ENCODE measurements at places on chromosomes 1 and 21.

DNA sequence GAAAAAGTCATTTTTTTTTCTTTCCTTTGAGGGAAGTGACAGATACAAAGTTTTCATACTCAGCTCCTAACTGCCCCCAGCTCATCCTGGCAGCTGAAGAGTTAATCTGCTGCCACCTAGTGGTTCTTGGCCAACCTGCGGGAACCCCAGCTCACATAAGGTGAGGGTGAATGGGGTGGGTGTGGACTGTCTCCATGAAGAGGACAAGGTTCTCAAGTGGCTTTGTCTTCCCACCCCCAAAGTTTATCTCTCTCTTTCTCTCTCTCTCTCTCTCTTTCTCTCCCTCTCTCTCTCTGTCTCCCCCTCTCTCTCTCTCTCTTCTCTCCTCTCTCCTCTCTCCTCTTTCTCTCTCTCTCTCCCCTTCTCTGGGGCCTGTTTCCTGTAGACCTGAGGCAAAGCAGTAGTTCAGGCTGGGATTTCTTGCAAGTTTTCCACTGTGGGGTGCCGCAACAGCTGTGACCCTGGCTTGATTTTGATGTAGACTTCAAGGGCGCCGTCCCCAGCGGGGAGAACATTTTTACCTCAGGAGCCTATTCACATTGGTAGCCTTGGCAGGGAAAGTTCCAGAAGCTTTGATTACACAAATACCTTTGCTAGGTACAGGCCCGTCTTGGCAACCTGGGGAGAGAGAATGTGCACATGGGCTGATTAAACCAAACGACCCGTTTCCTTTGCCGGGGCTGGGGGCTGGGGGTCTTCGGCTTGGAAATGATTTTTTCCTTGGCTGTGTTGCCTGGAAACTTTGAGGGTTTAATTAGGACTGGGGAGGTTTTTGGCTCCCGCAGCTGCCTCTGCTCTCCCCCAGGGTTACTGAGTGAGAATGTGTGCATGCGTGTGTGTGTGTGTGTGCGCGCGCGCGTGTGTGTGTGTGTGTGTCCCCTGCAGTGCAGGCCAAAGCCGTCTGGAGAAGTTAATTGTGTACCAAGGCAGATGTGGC lies 135.9 kb downstream of the TM2D1 start:
- DNase-seq = peak; percentile 58

DNA sequence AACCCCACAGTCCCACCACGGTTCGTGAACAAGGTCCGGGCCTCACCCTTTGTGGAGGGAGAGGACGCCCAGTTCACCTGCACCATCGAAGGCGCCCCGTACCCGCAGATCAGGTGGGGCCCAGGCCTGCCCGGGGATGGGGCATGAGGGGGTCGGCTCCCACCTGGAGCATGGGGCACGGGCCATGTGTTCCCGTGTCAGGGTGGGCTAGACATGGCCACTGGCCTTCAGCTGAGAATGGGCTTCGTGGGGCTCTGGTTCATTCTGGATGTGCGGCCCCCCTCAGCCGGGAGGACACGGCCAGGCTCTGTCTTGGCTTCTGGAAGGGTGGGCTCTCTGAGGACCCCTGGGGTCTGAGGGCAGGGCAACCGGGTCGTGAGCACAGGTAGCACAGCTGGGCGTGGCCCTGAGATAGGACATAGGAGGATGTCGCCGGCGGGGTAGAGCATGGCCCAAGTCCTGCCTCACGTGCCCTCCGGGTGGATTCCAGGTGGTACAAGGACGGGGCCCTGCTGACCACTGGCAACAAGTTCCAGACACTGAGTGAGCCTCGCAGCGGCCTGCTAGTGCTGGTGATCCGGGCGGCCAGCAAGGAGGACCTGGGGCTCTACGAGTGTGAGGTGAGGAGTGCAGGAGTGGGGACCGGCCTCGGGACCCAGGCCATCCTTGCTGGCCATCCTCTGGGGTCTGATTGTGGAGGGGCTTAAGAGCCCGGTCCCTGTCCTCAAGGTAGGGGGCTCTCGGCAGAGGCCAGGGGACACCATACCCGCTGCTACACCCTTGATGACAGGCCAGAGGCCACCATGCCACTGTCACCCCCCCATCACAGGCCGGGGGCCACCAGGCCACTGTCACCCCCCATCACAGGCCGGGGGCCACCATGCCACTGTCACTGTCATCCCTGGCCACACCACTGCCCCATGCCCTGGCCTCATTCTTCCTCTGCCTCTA lies 55.5 kb downstream of the TRIM11 start:
- DNase-seq = no peak

DNA sequence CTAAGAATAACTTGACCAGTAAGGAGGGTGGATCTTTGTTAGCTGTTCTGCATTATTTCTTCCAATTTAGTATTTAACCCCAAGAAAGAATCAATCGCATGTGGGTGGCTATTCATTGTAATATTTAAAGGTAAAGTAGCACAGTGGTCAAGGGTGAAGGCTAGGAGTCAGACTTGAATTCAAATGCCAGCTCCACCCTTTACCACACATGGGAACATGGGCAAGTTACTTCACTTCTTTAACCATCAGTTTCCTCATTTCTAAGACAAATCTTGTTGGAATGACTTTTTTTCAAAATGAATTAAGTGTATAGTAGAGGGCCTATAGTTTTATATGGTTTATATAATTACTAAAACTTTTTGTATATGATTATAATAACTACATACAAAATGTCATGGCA lies 71.3 kb upstream of the S1PR1 start:
- DNase-seq = no peak

DNA sequence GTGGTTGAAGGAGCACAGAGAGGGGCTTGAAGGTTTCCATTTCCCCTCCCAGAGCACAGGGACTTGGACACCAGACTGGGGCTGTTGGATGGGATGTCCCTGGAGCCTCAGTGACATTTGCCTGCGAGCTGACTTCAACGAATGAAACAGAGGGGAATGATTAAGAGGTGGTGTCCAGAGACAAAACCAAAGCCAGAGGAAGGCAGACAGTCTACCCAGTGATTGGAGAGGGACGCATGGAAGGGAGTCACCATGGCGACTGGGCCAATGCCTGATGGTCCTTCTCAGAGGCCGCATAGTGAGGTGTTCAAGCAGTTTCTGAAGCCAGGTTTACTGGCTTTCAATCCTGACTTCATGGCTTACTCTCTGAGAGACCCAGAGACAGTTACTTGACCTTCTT lies 77.2 kb downstream of the NUF2 start:
- DNase-seq = peak; percentile 50

GRCh38 chr1:174766727-174767126 lies 233.0 kb upstream of the CACYBP start:
- DNase-seq = no peak

DNA sequence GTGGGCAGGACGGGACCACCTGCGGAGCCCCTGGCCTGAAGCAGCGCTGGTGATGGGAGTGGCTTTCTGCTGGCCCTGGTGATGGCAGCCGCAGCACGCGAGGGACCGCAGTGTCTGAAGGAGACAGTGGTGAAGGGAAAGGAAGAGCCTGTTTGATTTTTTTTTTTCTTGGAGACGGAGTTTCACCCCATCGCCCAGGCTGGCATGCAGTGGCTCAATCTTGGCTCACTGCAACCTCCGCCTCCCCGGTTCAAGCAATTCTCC lies 40.2 kb upstream of the TRAPPC10 start:
- DNase-seq = no peak

GRCh38 chr1:35030756-35031446 lies 844 bp downstream of the ZMYM6 start:
- no peak for DNase-seq

GRCh38 chr1:238951809-238952208 lies 434.6 kb upstream of the CHRM3 start:
- peak; percentile 24 for DNase-seq

GRCh38 chr1:175714350-175714749 lies 29.0 kb downstream of the TNR start:
- no peak for DNase-seq

DNA sequence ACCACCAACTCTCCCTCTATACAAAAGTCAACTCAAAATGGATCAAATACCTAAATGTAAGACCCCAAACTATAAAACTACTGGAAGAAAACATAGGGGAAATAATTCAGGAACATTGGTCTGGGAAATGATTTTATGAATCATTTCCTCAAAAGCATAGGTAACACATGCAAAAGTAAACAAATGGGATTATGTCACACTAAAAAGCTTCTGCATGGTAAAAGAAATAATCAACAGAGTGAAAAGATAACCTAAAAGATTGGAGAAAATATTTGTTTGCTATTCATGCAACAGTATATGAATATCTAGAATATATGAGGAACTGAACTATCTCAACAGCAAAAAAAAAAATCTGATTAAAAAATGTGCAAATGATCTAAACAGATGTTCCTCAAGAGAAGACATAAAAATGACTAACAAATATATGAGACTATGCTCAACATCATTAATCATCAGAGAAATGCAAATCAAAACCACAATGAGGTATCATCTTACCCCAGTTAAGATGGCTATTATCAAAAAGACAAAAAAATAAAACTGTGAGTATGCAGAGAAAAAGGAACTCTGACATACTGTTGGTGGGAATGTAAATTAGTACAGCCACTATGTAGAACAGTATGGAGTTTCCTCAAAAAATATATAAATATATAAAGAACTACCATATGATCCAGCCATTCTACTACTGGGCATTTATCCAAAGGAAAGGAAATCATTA lies 47.8 kb downstream of the VCAM1 start:
- no peak for DNase-seq

DNA sequence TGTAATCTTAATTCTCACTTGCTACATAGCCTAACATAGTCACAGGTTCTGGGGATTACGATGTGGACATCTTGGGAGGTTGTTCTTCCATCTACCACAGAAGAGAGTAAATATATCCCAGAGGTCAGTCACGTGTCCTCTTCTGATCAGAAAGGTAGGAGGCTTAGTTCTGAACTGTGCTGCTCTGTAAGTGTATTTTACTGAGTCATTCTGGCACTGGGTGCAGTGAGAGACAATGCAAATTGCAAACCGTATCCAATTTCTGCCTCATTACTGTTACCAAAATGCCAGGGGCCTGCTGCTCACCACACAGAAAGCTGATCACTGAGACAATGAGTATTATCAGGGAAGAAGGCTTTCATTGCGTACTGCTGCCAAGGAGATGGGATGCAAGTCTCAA lies 104.0 kb downstream of the GABPA start:
- DNase-seq = no peak

DNA sequence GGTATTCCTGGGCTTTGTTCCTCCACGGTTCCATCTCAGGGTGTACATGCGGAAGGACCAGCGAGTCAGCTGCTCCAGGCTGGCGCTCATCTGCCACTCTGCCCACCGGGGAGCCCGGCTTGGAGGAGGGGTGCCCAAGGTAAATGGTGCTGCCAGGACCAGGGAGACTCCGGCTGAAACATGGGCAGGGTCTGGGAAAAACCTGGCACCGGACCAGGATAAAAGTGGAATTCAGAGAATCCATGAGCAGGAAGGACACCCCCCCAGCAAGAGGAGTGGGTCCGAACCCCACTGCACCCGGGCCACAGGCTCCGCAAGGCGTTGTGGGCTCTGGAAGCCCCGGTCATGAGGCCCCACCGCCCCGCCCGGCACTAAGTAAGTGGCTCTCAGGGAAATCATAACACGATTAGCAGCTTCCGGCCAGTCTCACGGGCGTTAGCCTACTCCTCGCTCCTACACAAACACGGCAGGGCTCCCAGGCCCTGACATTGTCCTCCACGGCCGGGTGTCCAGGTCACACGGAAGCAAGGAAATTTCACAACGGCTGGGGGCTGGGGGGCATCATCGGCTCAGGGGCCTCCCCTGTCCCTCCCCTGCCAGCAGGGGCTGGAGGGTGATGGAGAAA lies 21.1 kb downstream of the MEGF6 start:
- DNase-seq = no peak

GRCh38 chr1:198082576-198082975 lies 74.2 kb upstream of the NEK7 start:
- DNase-seq = no peak

DNA sequence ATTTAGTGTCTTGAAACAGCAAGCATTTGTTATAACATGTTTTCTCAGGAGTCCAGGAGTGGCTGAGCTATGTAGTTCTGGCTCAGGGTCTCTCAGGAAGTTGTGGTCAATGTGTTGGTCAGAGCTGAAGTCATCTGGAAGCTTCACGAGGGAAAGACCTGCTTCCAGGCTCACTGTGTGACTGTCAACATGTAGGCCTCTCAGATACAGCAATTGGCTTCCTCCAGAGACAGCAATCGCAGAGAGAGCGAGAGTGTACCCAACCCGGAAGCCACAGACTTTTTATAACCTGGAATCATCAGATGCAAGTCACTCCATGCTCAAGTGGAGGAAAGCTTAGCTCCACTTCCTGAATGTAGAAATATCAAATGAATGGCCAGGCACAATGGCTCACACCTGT lies 40.9 kb downstream of the TNFRSF9 start:
- DNase-seq = no peak

DNA sequence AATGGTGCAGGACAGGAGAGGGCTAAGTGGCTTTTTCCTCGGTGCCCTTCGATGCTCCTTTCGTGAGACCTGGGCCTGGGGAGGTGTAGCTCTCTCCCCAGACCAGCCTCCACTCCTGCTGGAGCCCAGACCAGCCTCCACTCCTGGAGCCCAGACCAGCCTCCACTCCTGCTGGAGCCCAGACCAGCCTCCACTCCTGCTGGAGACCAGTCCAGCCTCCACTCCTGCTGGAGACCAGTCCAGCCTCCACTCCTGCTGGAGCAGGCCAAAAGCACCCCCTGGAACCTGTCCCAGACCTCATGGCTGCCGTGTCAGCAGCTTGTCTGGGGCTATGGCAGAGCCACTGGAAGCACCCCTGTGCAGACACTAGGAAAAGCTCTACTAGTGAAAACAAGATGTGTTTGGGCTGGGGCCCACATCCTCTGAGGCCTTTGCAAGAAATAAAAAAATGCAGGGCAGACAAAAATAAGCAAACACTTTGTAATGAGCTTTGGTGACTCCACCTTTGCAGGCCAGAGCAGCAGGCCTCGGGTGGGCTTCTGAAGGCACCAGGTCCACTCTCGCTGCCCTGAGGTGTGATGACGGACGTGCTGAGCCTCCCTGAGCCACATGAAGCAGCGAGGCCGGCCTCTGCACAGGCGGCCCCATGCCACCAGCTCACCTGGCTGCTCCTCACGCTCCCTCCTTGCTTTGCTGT lies 116.0 kb upstream of the IFFO2 start:
- DNase-seq = no peak

DNA sequence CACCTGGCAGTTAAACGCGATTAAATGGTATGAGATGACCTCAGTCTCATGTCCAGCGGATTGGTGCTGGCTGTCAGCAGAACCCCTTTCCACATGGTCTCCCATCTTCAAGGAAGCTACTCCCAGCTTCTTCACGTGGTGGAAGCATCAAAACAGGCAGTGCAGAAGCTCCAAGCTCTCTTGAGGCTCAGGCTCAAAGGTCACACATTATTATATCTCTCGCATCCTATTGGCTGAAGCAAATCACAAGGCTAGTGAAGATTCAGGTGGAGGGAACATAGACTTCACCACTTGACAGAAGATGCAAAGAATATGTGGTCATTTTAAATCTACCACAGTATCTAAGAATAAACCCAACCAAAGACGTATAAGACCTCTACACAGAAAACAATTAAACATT lies 181.9 kb downstream of the VPS13D start:
- no peak for DNase-seq

Data from NCI-H2081 (cell line).